ENCODE measurements at places on chromosomes 2 and 18.

- no peak for DNase-seq
Observed at GRCh38 chr2:141522048-141522447, 608.8 kb downstream of the LRP1B start.

DNA sequence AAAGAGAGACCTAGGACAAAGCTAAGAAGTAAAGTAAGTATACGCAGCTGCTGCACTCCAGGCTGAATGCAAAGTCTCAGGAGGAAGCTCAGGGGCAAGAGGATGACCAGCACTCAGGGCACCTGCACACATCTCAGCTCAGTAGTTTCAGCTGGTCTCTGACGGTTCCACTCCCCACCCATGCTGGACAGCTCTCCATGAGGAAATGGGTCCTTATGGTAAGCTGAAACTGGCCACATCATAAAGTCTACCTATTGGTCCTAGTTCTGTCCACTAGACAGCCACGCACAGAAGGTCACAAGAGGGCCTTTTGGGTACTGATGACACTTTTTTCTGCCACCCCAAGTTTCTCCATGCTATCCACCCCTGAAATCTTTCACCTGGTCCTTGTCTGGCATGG, 215.3 kb downstream of the TTC32 start:
- no peak for DNase-seq

GRCh38 chr2:19461504-19462255, 103.3 kb upstream of the OSR1 start:
- DNase-seq, result no peak

DNA sequence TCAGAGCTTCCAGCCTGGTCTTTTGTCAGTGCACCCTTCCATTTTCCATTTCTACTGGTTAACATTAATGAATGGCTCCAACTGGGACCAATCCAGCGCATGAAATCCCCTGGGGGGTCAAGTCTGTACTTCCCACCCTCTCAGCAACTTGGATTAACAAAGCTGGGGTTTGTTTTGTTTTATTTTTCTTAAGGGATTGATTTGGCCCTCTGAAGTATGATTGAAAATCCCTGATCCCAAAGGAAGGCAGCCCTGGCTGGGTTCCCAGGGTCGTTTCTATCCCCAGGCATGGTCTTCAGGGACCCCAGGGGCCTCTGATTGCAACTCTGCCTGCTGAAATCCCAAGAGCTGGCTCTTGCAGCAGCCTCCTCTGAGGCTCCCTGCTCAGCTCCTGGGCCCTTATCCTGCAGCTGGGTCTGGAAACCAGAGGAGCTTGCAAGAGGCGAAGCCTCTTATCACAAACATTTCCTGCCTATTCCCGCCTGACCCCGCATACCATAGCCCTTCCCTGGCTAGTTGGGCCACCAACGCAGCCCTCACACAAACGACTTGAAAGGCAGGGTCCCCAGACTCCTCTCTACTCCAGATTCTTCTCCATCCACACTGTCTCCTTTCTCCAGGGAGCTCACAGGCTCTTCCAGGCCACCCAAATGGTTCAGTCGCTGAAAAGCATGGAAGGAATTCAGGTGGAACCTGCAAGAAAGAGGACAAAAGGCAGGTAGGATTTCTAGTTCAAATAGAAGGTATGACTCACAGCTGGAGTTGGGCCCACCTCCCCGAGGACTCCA, 109.7 kb upstream of the PKDCC start:
- no peak for DNase-seq

- DNase-seq, result no peak
Observed at GRCh38 chr18:50193796-50194630, 934 bp downstream of the MYO5B start.

DNA sequence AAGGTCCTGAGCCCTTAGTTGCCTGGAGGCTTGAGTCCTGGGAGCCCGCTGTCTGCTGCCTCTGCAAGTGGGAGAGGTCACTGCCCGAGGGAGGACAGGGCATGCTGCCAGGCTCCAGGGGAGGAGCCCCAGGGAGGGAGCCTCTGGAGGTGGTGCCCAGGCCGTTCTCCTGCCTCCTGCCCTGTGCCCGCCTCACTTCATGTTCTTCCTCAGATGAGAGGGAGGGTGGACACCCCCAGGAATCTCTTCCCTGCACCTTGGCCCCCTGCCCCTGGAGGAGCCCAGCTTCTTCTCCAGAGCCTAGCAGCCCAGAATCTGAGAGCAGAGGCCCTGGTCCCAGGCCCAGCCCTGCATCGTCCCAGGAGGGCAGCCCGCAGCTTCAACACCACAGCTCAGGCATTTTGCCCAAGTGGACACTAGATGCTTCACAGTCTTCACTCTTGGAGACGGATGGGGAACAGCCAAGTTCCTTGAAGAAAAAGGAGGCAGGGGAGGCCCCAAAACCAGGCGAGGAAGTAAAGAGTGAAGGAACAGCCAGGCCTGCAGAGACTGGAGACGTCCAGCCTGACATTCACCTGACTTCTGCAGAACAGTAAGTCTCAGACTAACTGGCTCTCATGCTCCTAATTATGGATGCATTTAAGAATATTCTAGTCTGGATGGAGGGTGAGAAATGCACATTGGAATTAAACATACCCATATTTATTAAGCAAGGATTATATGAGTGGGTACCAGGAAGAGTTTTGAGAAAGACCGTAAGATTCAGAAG, 12.1 kb downstream of the PSD4 start:
- DNase-seq, result no peak

- DNase-seq, result no peak
Observed at GRCh38 chr2:40285391-40285790, 166.5 kb downstream of the SLC8A1 start.

GRCh38 chr2:166764216-166764615, 124.1 kb upstream of the XIRP2 start:
- DNase-seq, result no peak

GRCh38 chr2:99754210-99754609, 264.4 kb upstream of the REV1 start:
- no peak for DNase-seq

- DNase-seq, result no peak
Observed at GRCh38 chr18:42341423-42341822, 386.4 kb downstream of the PIK3C3 start.

- no peak for DNase-seq
Observed at GRCh38 chr2:47777277-47777937, 5.5 kb upstream of the MSH6 start.

DNA sequence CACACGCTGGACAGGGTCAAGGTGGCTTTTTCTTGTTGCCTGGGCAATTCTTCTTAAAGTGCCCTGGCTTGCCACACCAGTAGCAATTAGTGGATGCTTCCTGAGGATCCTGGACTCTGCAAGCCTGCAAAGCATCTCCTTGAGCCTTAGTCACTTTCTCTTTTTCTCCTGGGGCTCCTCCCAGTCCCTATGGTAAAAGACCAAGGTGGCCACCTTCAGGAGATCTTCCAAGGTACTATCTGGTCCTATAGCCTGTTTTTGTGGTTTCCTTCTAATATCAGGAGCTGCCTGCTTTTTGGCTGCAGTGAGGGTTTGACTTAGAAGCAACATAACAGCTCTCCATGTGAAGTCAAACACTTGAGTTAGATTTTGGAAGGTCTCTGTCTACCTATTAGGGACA, 33.3 kb upstream of the GMCL1 start:
- no peak for DNase-seq

GRCh38 chr2:23135481-23136100, 249.4 kb upstream of the KLHL29 start:
- DNase-seq, result no peak

DNA sequence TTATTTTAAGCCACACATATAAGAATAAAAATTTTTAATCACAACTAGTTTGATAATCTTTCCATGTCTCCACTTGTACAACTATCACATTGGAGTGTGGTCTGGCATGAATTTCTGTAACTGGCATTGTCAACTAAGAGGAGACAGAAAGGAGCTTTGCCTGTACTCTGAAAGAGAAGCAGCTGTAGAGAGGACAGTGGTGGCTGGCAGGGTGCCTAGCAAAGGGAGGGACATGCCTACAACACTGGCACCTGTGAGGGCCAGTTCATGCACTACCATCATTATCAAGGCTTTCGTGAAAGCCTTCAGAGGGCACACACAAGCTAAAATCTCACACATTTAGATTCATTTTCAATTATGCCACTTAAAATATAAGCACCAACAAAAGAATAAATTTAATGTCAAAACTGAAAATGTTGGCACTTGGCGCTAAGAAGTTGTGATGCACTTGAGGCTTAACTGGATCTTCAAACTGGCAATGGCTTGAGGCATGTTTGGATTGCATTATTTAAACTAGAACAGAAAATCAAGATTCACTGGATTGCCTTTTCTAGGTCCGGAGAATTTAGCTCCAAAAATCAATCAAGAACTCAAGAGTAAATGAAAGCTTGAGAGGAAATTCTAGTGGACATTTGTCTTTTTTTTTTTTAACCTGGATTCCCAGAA, 238.6 kb downstream of the ZNF385B start:
- DNase-seq, result no peak

- no peak for DNase-seq
Observed at GRCh38 chr2:54999182-54999581, 51.1 kb downstream of the RTN4 start.

DNA sequence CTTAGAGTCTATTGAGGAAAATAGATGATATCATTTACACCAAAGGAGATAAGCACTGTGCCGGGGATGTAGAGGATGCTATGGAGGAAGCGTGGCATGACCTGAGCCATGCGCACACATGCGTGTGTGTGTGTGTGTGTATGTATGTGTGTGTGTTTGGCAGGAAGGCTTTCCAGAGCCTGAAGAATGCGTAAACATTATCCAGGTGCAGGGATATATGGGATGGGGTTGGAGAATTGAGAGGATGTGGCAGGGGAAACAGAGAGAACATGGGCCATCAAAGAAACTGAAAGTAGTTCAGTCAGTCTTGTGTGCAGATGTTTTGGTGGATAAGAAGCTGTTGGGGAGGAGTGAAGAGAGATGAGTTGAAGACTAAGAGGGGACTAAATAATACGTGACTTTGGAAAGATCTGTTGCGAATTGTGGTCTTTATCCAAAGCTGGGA, 9.3 kb upstream of the STAT1 start:
- no peak for DNase-seq

GRCh38 chr2:160862226-160862625, 298.0 kb upstream of the TANK start:
- DNase-seq, result no peak

- no peak for DNase-seq
Observed at GRCh38 chr2:95001701-95002100, 23.8 kb upstream of the MAL start.

GRCh38 chr18:36031407-36031806, 36.0 kb downstream of the RPRD1A start:
- no peak for DNase-seq

GRCh38 chr18:45107425-45107824, 426.7 kb downstream of the SETBP1 start:
- no peak for DNase-seq

DNA sequence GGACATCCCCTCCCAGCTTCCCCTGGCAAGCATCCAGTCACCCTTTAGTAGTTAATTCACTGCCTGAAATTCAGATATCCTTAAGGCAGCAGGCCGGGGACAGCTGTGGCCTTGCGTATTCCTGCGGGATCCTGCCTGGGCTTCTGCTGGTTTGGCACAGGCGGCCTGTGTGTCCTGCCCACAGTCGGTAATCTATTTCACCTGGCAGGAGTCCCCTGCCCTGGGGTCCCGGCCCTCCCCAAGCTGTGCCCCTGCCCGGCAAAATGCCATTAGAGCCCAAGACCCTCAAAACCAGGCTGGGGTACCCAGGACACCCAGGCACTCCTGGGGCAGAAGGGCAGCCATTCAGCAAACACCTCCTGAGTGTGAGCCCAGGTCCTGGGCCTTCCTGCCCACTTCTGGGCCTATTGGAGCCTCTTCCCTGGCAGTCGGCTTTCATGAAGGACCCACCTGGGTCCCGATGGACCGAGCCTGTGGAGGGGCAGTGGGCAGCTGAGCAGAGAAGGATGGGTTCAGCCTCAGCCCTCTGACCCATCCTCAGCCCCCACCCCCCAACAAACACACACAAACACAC, 11.6 kb downstream of the CROCC2 start:
- DNase-seq, result no peak
